ENCODE measurements at places on chromosomes 12 and 14.

DNA sequence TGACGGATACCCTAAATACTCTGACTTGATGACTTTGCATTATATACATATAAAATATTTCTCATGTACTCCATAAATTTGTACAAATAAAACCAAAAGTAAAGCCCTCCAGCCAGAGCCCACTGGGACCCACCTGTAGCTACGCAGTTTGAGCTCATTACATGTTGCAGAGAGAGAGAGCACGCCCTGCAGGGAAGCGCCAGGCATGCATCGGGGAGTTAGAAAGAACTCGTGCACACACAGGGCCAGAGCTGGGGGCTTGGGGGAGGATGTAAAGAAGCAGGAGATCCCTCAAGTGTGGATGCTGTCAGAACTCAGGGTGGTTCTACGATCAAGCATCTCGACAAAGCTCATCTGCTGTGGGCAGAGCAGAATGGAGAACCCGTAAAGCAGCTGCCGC, 178.5 kb upstream of the RTL1 start:
- DNase-seq: no peak

DNA sequence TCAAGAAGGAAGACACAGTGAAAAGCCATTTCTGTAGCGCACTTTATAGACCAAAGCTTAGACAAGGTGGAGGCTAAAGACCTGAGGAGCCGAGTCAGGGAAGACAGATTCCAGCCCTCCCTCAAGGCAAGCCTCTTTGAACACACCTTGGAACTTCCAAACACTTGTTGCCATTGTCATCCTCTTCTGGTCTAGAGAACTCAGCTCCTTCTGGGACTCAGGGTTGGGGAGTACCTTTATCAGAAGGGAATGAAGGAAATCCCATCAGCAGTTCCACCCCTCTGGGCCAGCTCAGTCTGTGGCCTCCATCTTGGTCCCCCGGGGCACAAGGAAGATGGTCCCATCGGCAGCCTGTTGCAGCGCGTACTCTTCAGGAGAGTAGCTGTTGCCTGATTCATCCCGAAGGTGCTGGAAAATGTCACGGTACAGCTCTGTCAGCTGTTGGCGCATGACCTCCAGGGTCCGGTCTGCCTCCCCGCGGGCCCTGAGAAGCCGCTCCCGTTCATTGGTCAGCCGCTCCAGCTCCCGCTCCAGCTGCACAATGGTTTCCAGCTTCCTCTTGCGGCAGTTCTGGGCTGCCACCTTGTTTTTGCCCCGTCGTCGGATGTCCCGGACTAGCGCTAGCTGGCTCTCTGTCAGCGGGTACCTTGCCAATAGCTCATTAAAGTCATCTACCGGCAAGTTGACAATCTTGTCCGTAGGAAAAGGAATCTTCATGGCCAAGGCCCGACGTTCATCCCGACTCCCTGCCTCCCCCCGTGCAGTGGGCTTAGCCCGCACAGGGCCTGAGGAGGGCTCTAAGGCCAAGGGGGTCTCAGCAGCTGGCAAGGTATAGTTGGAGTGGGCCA, 8.5 kb downstream of the NFE2 start:
- DNase-seq: no peak

DNA sequence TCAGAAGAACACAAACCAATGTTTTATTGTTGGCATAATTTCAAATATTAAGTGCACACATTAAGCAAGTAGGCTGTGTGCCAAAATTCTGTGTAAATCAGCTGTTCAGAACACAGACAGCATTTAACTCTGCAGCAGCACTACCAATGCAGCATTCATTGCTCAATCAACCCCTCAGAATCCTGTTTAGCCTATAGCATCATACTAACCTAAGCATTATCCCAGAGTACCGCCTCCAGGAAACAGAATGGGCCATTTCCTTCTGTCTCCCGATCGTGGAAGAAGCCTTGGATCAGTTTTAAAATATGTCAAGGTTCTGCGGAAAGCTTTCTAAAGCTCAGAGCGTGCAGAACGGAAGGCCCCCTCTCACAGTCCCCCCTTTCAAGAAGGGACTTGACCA, 3.3 kb downstream of the IL26 start:
- no peak for DNase-seq

DNA sequence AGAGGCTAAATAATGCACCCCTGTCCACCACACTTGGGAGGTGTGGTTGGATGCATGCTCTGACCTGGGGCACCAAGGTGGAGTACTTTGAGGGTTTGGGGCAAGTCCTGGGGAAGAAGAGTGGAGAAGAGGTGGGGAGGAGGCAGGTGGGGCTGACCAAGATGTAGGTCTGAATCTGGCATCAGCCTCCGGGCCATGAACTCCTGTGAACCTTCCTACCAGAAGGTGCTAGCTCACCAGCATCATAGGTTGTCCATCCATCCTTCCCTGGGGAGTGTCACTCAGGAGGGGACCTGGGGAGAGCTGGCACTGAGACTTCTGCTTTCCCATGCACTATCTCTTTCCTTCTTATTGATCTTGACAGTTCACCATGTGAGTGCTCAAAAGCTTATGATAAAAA, 13.6 kb upstream of the EMP1 start:
- no peak for DNase-seq

DNA sequence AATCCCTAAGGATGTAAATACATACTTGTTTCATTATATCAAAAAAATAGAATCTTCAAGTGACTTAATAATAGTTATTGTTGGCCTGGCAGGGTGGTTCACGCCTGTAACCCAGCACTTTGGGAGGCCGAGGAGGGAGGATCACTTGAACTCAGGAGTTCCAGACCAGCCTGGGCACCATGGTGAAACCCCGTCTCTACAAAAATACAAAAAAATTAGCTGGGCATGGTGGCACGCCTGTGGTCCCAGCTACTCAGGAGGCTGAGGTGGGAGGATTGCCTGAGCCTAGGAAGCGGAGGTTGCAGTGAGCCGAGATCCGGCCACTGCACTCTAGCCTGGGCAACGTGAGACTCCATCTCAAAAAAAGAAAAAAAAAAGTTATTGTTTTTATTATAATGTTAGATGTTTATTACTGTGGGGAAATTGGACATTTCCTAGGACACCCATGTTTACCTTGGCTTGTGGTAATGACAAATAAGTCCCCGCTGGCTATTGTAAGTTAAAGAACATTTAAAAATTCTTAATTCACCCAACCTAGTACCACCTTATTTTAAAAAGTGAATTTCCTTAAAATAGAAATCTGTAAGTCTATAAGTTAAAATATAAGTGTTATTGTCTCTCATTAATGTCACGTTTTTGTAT, 1.8 kb downstream of the USP15 start:
- DNase-seq: no peak

DNA sequence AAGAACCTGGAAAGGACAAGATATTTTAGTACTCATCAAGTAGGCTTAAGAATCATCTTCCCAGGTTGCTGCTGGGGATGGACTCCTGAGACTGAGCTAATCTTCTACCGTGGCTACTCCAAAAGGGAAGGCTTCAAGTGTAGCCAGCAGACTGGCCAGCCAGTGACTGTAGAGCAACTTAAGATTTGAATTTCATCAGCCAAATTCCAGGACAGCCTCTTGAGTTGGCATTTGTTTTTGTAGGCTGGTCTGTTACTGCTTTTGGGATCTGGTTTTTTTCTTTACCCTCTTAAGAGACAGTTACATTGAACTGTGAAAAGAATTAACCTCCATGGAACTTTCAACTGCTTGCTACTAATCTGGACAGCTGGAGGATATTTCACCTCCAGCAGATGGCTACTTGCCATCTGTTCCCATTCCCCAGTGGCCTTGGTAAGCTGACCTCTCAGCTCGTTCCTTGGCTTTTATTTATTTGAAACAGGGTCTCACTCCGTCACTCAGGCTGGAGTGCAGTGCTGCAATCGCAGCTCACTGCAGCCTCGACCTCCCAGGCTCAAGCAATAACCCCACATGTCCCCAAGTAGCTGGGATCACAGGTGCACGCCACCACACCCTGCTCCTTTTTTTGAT, 20.7 kb downstream of the VTI1B start:
- DNase-seq: no peak

DNA sequence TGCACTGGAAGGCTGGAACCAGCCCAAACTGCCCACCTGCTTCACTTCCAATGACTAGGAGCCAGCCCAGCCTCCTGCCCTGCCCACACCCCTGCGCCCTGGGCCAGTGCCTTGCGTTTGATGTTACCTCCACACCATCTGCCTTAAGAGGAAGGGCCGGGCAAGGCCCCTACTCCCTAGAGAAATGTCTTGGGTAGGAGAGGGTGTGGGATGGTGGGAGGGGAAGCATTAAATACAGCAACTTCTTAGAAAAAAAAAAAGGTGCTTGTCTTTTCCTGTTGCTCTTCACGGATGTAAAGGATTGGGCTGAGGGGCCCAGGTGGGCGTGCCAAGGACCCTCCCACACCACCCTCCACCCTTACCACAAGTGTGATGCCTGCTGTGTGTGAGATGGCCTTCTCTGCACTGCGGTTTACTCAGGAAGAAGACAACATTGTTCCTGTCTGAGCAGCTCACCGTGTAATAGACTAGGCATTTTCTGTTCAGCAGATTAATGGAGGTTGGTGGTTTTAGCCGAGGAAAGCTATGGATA, 99.9 kb downstream of the NINJ2 start:
- DNase-seq: peak; percentile 82

DNA sequence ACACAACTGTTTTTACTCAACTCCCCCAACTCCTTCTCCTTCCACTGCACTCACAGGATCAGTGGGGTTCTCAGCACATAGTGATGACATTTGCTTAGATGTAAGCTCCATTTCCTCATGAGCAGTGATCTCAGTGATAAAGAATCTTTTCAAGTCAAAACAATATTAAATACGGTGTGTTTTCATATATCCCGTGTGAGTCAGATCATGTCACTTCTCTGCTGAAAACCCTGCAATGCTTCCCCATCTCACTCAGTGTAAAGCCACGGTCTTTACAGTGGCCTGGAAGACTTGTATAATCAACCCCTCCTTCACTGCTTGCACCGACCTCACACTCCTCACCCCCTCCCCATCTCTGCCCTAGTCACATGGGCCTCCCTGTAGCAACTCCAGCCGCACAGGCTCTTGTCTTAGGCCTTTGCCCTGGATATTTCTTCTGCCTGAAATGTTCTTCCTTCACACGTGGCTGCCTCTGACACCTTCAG, 149.7 kb upstream of the ARHGAP5 start:
- no peak for DNase-seq

DNA sequence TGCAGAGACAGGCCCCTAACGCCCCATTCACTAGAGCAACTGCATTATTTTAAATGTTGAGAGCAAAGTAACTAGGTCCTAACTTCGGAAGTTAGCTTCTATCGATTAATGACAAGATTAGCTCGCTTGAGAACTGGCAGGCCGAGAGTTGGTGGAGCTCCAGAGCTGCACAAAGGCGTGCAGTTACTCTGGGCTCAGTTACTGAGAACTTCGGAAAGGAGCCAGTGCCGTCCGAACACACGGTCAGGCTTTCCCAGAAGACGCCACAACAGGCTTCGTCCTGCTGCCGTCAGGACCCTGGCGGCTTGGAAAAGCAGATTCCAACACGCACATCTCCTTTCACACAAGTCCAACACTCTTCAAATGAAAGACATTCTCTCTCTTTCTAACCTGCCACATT, 45.4 kb upstream of the TESC start:
- no peak for DNase-seq

- DNase-seq: no peak
These were observed 23.2 kb downstream of the FOS start for GRCh38 chr14:75301666-75302325.

- no peak for DNase-seq
These were observed 417.5 kb downstream of the ZFP36L1 start for GRCh38 chr14:68375376-68375775.

DNA sequence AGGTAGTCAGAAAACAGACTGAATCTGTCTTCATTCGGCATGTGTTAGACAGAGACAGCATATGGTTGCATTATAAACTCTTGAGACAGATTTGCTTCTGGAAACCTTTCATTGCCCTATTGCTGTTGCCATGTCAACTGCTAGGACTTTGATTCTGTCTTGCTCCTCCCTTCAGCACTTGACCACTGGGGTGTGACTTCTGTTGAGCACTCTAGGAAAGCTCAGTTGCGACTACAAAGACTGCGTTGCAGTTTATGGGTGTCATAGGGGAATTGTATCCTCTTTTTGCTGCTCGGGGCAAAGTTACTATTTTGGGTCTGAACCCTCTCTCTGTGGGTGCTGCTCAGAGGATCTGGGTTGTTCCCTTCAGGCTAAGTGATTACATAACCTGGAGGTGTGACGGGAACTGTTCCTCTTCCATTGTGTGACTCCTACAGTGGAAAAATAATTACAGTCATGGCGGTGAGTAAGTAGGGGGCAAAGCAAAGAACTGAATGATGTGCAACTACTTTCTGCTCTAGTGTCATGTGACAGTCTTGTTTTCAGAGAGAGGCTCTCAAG, 44.3 kb upstream of the TRIM9 start:
- no peak for DNase-seq

DNA sequence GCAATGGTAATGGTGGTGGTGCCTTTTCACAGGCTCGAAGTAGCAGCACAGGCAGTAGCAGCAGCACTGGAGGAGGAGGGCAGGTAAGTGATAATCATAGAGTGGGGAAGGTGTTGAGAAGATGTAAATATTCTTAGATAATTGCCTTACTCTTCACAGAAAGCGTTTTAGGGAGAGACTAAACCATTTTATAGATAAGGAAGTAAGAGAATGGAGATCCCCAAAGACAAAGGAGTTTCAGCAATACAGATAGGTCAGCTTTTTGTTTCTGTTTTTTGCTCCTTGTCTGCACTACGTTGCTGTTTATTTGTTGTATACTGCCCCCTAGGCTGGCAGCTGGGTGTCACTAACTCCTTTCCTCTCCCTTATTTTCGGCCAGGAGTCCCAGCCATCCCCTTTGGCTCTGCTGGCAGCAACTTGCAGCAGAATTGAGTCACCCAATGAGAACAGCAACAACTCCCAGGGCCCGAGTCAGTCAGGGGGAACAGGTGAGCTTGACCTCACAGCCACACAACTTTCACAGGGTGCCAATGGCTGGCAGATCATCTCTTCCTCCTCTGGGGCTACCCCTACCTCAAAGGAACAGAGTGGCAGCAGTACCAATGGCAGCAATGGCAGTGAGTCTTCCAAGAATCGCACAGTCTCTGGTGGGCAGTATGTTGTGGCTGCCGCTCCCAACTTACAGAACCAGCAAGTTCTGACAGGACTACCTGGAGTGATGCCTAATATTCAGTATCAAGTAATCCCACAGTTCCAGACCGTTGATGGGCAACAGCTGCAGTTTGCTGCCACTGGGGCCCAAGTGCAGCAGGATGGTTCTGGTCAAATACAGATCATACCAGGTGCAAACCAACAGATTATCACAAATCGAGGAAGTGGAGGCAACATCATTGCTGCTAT, 2.0 kb downstream of the SP1 start:
- DNase-seq: peak; percentile 61

DNA sequence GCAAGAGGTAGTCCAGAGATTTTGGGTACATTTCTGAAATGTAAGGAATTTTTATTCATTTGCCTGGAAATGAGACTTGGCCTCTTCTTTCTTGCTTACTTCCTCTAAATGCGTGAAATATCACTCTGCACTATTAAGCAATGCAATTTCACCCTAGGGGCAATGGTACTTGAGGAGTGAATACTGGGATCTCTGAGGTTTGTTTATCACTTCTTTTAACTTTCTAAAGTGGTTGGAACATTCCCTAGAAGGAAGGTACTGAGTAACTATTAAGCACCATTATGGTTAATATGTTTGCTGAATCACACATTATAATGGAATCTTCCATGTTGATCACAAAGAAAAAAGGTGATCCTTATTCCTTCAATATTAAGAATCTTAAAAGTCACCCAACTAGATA, 120.9 kb upstream of the CAND1 start:
- no peak for DNase-seq
